ENCODE measurements at places on chromosomes 1 and 21.

DNA sequence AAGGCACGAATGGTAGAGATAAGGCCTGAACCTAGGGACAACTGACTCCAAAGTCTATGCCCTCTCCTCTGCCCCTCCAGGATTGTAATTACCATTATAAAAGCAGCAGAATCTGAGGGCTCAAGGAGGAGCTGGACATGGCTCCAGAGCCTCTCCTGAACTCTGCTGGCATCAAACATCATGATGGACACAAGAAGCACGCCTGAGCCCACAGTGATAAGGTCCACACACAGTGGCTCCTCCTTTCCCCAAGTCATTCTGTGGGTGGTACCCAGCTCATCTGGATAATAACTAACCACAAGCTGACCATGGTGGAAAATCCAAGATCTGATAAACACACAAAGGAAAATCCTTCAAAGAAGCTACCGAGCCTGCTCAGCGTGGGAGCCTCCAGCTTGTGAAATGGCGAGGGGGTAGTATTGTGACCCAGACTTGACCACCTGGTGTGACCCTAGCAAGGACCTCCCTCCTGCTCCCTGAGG is 85.2 kb downstream of the HIVEP3 start:
- DNase-seq, result no peak

- DNase-seq, result no peak
These were observed 221.3 kb upstream of the DMRTA2 start for GRCh38 chr1:50644447-50645105.

DNA sequence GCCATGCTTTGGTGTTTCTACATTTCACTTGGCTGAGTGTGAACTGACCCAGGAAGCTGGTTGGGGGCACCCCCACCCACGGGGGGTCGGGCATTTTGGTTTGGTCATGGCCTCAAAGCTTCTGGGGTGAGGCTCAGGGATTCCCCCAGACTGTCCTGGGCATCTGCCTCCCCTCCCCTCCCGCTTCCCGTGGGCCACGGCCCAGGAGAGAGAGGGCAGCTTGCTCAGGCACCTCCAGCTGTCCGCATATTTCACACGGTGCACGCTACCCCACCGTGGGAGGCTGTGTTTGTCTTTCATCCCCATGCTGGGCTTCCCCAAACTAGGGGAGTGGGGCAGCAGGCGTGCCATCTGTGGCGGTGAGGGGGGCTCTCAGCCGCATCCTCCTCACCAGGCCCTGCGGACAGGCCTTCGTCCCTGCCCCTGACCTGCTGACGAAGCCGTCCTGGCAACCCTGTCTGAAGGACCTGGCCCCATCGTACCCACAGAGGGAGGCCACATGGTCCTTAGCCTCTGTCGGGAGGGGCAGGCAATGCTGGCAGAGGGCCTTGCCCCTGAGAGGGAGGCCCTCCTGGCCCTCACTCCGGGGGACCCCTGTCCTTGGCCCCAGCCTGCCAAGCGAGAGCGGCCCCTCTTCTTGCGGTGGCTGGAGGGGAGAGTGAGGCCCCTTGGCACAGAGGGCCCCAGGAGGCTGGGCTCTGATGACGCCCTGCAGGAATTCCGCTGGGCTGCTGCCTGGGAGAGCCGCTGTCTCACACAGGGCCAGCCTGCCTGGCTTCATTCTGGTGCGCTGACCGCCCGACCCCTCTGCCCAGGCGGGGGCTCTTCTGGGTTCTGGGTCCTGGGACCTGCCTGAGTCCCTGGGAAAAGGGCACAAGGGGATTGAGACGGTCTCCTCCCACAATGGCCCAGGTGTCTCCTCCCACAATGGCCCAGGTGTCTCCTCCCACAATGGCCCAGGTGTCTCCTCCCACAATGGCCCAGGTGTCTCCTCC is 22.1 kb downstream of the TP73 start:
- no peak for DNase-seq

- DNase-seq, result no peak
These were observed 15.8 kb downstream of the CD2 start for GRCh38 chr1:116769994-116770393.

GRCh38 chr1:110765640-110766335 is 91.0 kb upstream of the KCNA3 start:
- DNase-seq, result no peak

DNA sequence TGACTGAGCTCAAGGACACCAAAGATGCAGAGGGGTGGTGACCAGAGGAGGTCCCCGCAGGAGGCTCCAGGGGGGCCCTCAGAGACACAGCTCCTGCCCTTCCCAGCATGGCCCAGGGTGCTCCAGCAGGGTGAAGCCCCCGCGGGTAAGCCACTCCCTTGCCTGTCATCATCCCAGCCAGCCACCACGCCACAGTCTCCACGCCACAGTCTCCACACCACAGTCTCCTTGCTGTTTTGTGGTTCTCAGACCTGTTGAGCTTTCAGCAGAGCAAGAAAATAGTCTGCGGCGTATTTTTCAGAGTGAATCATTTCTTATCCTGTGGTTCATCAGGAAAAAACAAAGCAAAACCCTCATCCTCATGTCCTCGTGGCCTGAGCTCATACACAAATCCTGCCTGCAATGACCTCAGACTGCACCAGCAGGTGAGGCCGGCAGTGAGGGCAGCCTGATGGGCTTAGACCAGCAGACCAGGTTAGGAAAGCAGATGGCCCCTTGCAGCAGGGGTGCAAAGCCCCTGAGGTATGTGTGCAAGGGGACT is 25.7 kb upstream of the ABCG1 start:
- DNase-seq, result no peak

- DNase-seq, result no peak
These were observed 79.2 kb downstream of the SGIP1 start for GRCh38 chr1:66613187-66613586.

DNA sequence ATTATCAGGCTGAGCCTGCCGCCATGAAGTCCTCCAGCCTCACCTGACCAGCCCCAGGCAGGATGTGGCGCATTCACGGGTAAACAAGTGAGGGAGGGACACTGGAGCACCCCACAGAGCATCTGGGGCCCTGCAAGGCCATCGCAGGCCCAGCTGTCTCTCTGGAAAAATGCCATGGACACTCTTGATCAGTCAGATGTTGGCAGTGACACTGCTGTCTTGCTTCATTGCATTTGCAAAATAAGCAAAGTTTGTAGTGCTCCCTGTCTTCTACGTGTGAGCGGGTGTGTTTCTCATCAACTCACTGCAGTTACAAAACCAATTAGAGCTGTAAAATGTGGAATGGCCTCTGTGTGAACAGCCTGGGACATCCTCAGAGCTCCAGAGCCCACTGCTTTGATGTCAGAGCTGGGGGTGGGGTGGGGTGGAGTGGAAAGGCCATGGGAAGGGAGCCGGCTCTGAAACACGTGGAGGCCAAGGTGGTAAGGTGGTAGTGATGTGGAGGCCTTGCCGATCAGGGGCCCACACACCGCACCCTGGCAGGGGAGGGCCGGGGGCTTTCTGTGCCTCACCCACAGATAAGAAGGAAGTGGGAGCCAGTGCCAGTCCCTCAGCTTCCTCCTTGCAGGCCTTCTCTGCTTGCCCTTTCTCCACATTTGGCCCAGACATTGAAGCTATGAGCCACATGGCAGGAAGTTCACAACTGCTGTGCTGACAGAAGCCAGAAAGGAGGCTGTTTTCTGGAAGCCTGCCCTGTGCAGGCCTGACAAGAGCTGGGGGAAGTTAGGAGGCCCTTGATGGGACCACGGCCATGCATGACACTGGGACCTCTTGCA is 254.9 kb downstream of the RHOU start:
- peak; percentile 54 for DNase-seq

DNA sequence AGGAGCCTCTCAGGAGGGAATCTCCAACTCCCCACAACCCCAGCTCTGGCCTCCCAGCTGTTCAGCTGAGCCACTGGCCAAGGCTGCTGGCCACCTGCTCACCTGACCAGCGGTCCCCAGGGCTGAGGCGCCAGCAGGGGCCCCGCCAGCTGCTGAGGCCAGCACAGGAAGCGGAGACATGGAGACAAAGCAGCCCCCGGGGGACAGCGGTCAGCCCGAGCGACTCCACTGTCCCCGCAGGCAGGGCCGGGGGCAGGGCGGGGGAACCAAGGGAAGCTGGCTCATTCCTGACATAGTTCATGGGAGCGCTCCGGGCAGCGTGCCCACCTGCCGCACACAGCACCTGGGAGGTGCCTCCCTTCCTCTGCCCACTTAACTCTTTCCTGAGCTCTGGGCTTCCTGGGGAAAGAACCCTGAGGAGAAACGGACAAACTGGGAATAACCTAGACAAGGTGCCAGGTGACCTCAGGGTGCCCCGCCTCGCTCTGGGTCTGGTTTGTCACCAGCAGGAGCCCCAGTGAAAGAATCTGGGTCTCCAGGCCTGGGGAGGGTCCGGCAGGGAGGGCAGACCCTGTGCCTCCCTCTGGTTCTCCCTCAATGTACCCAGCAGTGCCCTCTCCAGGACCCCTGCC is 10.7 kb downstream of the EPHA2 start:
- peak; percentile 88 for DNase-seq
